ENCODE measurements at places on chromosomes 2 and 18.

DNA sequence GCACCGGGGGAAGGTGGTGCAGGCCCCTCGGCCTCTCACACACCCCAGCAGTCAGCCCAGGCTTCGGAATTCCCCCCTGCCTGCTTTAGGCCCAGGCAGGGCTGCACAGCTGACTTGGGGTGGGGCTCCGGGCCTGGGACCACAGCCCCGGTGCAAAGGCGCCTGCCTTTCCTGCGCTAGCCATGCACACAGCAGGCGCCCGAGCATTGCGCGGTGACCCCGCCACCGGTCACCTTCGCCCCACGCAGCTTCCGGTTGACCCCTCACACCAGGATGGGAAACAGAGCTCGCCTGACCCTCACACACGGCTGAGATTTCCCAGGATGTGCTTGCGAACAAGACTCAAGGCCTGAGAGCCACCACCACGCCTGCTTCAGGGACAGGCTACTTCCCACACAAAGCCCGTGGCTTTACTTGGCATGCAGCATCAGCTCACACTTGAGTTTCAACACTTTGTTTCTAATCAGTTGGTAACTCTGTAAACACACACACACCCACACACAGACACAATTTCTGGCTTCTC, 46.0 kb downstream of the SLC66A2 start:
- DNase-seq = peak; percentile 74

DNA sequence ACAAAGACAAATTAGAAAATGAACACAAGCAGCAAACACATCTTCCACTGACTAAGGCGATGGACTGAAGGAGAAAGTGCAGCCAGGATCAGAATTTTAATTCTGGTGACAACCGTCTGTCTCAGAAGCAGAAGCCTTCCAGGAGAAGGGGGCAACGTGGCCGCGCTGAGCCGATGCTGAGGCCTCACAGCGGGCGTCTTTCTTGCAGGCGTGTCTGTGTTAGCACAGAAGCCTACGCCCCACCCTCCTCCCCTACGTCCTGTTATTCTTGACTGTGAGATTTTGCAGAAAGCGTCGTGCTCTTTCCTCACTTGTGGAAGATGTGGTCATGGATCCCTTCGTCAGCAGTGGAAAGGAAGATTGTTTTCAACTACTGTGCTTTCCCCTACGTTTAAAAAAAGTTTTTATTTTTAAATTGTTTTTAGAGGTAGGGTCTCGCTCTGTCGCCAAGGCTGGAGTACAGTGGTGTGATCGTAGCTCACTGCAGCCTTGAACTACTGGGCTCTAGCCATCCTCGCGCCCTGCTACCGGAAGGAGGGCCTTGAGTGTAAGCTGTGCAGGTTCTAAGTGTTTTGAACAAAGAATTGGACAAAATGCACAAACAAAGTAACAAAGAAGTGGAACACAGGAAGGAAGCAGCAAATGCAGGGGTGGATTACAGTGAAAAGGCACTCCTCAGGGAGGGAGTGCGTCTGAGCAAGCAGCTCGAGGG, 422.0 kb downstream of the GALR1 start:
- DNase-seq = no peak

DNA sequence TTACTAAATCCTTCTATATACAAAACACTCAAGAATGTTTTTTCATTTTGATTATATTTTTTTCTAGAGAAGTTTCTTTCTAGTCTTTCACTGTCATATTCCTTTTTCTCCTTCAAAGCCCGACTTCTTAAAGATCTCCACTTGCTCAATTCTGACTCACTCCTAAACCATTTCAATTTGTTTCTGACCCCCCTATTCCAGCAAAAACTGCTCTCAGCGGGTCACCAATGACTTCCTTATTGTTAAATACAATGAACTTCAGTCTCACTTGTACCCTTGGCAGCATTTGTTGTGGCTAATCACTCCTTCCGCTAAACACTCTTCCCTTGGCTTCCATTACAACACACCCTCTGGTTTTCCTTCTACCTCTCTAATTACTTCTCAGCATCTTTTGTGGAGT, 111.1 kb upstream of the RBBP8 start:
- DNase-seq = no peak

DNA sequence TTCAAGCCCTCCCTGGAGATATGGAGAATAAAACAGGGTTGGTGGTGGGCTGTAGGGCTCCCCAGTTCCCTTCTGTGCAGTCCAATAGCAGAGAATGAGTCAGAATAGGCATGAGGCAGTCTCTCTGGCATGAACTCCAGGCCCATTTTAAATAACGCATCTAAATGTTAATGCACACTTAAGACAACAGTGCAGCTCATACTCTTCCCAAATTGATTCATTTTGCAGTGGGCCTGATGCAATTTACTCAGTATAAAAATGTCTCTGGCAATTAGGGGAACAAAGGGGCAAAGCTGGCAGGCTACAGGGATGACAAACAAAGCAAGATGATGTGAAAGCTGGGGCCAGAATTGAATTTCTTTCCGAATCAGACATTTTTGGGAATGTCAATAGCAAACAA, 402.8 kb downstream of the CLIP4 start:
- DNase-seq = no peak

DNA sequence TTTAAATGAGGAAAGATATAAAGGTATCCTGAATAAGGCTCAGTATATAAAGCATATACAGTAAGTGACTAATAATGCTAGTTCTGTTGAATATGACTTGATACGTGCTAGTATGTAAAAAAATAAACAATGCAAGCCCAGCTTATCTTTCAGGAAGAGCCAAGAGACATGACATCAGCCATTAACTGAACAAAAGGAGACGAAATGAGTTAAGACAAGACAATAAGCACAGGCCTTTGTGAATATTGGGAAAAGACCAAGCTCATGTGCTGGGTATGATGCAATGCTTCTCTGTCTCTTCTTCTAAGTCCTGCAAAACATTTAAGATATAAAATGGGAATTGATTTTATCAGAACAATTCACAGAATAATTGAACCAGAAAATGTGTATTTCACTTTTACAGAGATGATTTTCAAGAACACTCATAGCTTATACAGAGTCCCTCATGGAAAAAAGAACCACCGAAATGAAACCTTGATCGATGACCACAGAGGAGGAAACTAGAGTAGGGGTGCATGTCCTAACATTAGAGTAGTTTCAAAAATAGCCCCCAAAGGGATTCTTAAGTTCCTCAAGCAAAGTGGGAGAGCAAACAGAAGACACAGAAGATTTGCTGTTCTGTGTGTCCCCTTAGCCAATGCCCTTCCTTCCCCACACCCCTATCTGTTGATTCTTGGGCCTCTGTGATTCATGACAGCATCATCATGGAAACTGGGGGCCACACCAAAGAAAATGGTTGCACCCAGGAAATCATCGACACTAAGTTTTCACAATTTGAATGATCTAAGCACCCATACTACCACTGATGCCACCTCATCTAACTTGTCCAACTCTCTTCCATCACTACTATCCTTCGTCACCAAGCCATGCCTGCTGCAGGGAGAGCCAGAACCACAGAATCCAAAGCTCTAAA, 68.0 kb upstream of the CRIM1 start:
- DNase-seq = no peak

DNA sequence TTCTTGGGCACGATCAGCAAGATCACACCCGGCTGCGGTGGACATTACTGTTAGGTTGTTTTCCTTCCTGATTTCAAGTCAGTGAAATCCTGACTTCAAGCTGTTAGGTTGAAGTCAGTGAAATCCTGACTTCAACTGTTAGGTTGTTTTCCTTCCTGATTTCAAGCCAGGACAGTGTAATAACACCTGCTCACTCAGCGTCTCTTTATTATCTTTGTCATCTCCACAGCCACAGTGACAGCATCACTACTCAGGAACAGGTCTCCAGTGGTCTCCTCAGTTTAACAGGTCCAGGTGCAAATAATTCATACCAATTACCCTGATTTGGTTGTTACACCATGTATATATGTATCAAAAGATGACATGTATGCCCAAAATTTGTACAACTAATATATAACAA, 208.1 kb upstream of the REG3G start:
- DNase-seq = no peak

GRCh38 chr2:196168181-196168580, 3.2 kb downstream of the STK17B start:
- DNase-seq = no peak

- DNase-seq = no peak
These were observed 171.0 kb downstream of the OSR1 start for GRCh38 chr2:19187323-19188020.

DNA sequence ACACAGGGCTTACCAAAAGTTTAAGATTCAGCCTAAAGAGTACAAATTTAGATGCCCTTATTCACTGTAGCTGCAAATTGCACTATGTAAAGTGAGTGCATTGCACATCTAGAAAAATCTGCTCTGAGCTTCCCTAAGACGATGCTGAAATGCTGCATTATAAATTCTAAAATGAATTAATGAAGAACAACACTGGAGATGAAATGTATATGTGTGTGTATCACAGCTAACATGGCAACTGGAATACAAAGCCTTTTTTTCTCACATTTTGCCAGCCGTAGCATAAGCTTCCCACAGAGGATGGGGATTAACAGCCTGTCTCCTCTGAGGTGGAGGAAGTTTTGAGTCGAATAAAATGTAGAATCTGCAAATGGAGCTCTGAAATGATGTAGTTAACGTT, 338.3 kb upstream of the ZEB2 start:
- no peak for DNase-seq

- no peak for DNase-seq
These were observed 185.7 kb upstream of the ZEB2 start for GRCh38 chr2:144705328-144706245.
